ENCODE measurements at places on chromosomes 5 and 9.
A peak's percentile ranks its signal among the peaks of the same experiment; 100 is the strongest.

GRCh38 chr9:137076636-137077009 is 694 bp upstream of the UAP1L1 start:
- ATAC-seq, result no peak

GRCh38 chr9:89006996-89007967 is 16.0 kb downstream of the S1PR3 start:
- ATAC-seq, result no peak

- ATAC-seq, result no peak
These were observed 72.6 kb downstream of the MYO10 start for GRCh38 chr5:16863469-16863946.

DNA sequence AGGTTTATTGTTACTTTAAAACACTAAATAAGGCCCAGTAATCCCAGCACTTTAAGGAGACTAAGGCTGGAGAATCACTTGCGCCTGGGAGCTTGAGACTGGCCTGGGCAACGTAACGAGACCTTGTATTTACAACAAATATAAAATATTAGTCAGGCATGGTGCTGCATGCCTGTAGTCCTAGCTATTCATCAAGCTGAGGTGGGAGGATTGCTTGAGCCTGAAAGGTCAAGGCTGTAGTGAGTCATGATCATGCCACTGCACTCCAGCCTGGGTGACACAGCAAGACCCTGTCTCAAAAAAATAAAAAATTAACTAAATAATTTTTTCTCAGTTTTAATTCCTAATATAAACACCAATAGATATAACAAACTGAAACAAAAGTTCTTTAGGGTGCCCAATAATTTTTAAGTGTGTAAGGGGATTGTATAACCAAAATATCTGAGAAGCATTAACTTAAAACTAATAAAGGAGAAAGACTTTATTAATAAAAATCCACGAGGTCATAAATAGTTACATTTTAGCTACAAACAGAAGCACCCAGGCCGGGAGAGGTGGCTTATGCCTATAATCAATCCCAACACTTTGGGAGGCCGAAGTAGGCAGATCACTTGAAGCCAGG is 32.7 kb downstream of the FAM13B start:
- no peak for ATAC-seq

GRCh38 chr9:132539096-132539495 is 43.3 kb upstream of the BARHL1 start:
- no peak for ATAC-seq

- no peak for ATAC-seq
These were observed 32.9 kb upstream of the PDE8B start for GRCh38 chr5:77177576-77177975.

DNA sequence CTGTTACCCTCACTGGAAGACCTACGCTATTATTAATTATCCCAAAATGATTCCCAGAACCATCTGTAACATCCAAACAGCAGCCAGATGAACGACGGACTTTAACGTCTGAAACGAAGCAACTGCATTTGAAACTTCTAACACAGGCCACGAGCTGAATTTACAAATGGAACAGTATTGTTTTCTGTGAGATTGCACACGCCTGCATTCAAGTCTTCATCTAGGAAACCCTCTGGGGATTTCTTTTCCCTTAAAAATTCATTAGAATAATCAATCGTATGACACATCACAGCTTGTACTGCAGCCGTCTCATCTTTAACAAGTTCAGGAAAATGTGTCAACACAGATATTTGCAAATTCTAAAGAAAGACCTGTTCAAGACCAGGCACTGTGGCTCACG is 80.2 kb downstream of the MYO10 start:
- no peak for ATAC-seq

GRCh38 chr9:99135456-99135855 is 30.5 kb downstream of the TGFBR1 start:
- ATAC-seq, result peak; percentile 56

DNA sequence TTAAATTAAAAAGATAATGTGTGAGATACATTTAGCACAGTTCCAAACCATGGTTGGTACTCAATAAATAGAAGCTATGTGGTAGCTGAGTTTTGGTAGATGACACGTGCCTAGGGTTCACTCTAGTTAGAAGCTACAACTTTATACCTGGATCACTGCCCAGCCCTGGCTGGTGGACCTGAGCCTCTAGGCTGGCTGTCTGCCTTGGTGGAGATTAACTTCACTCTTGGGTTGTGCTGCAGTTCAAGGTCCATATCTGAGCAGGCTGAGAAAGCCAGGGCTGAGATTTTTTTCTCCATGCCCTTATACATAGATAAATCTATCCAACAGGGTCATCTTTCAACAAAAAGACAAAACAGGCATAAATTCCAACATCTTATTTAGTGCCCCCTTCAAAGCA is 44.6 kb upstream of the SPDL1 start:
- ATAC-seq, result no peak

GRCh38 chr9:124969401-124969800 is 28.5 kb upstream of the GOLGA1 start:
- ATAC-seq, result no peak

DNA sequence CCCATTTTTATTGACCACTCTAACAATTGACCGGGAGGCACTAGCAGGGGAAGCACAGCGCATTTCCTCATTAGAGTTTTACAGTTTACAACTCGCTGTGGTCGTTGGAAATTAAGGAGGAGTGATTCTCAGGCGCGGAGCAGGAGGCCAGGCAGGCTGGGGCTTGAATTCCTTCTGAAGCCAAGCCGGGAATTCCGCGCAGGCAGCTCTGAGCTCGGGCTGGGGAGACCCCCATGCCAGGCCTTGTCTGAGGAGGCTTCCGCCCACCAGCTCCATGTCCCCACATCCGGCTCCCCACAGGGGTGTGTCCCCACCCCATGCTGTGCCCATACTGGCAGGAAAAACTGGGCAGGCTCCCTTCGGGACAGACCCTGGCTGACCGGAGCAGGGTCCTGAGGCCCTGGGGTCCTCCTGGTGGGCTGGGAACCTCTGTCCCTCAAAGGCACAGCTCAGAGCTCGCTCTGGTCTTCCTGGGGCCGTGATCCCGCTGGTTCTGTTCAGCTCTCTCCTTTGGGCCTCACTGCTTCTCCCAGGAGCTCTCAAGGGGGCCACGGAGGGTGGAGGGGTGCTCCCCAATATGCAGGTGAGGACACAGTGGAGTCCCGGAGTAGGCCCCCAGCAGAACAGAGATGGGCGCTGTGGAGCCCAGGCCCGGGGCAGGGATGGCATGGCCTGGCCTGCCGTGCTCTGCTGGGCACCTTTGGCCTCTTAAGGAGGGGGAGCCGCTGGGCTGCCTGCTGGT is 1.3 kb upstream of the NRARP start:
- no peak for ATAC-seq

GRCh38 chr5:169710675-169711074 is 73.6 kb downstream of the DOCK2 start:
- no peak for ATAC-seq

DNA sequence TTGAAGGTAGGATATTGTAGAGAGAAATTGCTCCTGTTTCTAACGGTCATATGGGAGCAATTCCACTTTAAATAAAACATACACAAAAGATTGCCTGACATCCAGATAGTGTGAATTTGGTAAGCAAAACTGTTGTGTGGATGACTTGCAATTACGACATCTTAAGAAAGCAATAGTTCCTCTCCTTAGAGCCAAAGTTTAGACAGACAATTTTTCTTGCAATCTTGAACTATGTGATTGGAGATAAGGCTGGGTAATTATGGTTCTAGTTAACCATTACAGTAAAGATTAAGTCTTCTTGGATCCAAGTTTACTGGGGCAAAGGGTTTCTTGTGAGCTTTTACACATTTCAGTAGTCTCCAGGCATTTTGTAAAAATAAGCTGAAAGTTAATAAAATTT is 1080.6 kb upstream of the CDH6 start:
- no peak for ATAC-seq

GRCh38 chr5:129362456-129362855 is 97.6 kb upstream of the ADAMTS19 start:
- ATAC-seq, result no peak

- no peak for ATAC-seq
These were observed 15.7 kb upstream of the TNC start for GRCh38 chr9:115133649-115134048.

DNA sequence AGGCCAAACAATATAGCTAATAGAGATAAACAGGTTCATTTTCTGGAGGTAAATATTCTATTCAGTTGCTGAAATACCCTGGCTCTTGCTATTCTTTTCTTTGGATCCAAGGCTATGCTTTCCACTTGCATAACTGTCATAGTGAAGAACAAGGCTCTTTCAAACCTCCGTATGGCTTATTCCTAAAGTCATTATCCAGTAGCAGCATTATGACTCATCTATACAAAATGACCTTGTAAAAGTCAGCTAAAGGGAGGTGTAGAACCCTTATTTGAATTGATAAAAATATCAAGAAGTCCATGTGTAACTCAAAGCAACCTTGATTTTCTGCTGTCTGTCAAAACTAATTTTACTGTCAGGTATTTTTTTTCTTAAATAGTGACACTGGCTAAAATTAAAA is 447.8 kb downstream of the PLK2 start:
- ATAC-seq, result no peak

GRCh38 chr5:54624805-54625568 is 107.4 kb downstream of the SNX18 start:
- no peak for ATAC-seq

GRCh38 chr5:156402387-156402921 is 75.5 kb downstream of the SGCD start:
- peak; percentile 96 for ATAC-seq

DNA sequence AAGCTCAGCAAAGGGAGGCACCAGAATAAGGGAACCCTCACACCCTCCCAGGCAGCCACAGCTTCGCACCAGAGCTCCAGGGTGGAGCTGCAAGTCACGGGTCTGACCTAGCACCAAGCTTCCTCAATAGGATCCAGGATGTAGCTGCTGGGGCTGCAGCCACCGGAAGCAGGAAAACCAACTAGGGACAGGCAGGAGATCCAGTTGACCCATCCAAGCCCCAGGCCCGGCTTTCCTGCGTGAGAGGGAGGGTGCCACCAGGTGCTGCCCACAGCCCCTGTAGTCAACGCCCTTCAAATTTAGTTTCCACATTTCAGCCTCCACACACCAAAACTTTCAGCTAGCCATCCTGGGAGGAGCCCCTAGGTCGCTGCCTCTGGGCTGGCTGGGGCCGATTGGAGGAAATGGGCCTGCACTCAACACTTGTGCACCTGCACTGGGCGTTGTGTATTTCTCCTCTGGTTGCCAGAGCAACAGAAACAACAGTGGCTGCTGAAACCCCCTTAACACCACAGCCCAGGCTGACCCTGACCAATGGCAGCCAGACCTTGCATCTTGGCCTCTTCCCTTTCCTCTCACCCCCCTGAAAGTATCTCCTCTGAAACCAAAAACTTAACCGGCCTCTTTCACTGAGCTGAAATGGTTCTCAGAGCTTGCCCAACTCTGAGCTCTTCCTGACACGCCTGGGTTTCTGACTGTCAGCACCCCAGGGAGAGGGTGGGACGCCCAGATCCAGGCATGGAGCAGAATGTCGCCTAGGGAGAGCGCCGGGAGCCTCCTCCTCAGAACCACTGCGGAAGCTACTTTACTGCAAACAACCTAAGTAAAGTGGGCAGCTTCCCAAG is 226.5 kb upstream of the MAP3K1 start:
- ATAC-seq, result peak; percentile 89

GRCh38 chr5:101102506-101102905 is 199.4 kb upstream of the ST8SIA4 start:
- no peak for ATAC-seq

DNA sequence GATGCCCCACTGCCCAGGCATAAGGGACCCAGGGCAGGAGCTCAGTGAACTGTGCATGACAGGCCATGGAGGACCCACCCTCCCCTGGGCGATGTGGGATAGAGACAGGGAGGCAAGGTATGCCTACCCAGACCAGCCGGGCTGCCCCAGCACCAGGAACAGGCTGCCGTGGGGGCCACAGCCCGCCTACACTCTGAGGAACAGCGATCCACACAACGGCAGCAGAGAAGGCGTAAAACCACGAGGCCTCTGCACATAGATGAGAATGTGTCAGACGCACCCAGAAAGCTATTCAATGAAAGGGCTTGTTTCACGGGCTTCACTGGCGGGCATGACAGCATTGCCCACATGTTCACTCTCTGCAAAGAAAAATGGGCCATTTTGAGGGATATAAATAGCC is 49.5 kb downstream of the SEMA4D start:
- ATAC-seq, result peak; percentile 65

GRCh38 chr9:88197016-88197415 is 58.7 kb upstream of the SPATA31C2 start:
- no peak for ATAC-seq

GRCh38 chr9:8895106-8895860 is 1095.7 kb upstream of the DMAC1 start:
- ATAC-seq, result no peak

DNA sequence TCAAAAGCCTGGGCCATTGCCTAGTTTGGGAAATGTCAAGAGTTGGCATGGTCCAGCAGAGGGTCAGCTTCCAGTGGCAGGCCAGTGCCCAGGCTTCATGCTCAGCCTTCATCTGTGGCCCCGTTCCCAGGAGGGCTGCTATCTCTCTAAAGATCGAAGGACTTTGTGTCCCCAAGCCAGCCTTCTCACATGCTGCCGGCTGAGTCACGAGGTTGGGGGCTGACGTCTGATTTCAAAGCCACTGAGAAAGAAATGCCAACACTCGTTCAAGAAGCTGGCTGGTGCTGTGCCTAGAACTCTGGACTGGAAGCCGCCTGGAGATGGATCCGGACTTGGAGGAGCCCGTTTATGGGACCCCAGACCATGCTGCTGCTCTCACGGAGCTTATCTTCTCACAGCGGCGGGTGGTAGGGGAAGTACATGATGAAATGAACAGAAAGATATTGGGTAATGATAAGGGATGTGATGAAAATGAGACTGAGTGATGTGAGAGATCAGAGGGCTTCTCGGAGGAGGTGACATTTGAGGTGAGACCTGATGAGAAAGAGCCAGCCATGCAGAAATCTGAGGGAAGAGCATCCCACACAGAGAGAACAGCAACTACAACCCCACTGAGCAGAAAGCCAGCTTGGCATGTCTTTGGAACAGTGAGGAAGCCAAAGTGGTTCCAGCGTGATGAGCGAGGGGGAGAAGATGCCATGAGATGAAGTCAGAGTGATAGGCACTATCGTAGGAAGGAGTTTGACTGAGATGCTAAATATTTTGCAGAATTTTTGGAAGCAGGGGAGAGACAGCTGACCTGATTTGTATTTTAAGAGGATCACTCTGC is 54.9 kb upstream of the BOD1 start:
- no peak for ATAC-seq

DNA sequence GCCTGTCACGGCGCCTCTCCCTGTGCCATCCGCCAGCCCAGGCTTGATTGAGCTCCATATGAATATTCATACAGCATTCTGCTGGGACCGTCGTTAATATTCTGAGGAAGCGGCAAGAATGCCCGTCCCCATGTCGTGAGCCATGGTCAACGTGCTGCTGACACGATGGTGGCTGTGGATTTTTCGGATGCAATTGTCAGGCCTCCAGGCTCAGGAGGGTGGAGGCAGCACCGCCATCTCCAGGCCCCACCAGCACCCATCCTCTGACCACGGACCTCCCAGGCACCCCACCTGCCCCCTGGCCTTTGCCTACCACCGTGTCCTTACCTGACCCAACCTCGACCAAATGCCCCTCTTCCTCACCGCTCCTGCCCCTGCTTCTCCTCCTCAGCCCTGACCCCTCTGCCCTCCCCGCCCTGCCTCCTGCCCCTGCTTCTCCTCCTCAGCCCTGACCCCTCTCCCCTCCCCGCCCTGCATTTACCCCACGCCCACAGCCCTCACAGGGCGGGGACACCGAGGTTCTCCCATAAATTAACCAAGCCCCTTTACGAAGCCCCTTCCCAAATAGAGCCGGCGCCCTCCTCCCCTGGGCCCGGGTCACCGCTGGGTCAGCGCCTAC is 9.9 kb downstream of the TMEM250 start:
- no peak for ATAC-seq

GRCh38 chr5:82534986-82535385 is 256.8 kb upstream of the RPS23 start:
- no peak for ATAC-seq

GRCh38 chr5:168291964-168292785 is 730 bp downstream of the WWC1 start:
- ATAC-seq, result no peak

Data from activated CD4-positive, CD25-positive, alpha-beta regulatory T cell treated with anti-CD3 and anti-CD28 coated beads, Interleukin-2, amount 50 U/mL, for 24 hours (primary cell).